ENCODE measurements at places on chromosomes 5 and 9.

- no peak for DNase-seq
Observed at GRCh38 chr5:112604732-112605630, 132.7 kb upstream of the APC start.

DNA sequence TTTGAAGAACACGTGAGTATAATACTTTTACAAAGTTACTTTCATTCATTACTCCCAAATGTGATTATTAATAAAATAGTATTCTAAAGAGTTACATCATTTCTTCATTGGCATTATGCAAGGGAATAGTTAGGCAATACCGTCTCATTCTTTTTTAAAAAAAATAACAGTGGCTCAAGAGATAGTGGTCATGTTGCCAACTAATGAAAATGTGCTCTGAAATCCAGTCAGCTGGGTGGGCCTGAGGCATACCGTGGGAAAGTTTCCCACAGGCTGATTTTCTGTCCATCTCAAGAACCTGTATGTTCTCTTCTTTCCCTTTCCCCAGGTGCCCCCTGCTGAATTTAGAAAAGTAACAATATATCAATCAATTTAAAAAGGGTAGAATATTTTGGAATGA, 40.8 kb upstream of the ROPN1L start:
- no peak for DNase-seq

GRCh38 chr9:133238851-133239532, 29.9 kb upstream of the OBP2B start:
- peak; percentile 60 for DNase-seq

GRCh38 chr5:128144491-128144890, 60.9 kb downstream of the SLC12A2 start:
- no peak for DNase-seq

DNA sequence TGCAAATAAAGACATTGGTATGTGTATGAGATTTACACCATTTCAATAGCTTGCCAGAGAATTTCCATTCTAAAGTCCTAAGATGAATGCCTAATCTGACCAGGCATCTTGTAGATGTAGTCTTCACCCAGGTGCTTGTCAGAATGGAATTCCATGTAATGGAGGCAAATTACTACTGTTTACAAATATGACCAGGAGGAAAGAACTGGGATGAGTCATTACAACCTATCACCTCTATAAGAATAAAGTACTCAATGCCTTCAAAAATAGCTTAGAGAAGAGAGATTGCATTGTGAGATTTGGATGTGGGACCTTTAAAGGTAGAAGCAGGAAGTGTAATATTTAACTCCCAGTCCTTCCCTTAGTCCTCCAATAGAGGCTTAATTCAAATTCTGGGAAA, 507.0 kb upstream of the PTGER4 start:
- no peak for DNase-seq

GRCh38 chr5:118616281-118616680, 372.1 kb downstream of the DTWD2 start:
- DNase-seq = no peak

- no peak for DNase-seq
Observed at GRCh38 chr5:143188692-143189091, 214.8 kb downstream of the NR3C1 start.

GRCh38 chr5:915946-916345, 23.3 kb downstream of the TRIP13 start:
- DNase-seq = no peak

GRCh38 chr9:76135902-76136301, 245.4 kb downstream of the PCSK5 start:
- no peak for DNase-seq

DNA sequence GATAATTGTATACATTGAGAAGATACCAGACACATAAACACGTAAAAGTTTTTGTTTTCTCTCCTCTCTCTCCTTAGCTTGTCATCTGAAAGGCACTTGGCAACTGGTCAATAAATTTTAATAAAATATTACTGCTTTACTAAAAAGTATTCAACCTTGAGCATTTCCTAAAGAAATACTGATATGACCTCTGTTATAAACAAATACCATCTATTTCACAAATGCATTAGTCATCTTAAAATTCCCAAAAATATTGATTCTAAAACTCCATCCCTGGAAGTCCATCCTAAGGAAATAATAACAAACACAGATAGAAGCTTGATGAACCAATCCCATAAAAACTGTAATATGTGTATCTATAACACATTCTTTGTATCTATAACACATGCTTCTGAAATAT, 483.2 kb downstream of the TLR4 start:
- DNase-seq = no peak

DNA sequence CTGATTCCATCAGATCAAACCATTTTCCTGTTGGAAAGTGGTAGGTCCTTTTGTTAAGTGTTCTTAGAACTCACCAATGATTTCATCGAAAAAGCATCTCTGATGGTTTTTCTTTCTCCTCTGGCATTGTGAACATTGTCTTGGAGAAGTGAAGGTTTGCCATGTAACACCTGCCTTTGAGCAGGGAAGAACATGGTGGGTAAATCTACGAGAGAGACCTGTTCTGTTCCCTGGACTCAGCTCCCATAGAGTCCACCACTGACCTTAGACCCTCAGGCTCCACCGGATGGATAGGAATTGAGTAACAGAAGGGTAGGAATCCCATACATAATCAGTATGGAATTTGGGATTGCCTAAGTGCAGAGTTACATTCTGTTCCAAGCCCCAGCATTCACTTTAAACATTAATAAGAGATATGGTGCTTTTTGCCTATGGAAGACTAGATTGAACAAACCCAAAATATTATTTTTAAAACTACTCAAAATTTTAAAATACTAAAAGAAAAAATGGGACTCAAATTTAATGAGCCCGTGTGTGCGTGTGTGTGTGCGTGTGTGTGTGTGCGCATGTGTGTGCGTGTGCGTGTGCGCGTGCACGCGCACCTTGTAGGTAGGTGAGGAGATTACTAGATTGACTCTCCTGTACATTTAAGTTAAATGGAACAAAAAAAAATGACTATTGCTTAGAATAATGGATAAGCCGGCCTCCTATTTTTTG, 92.0 kb downstream of the C9orf152 start:
- no peak for DNase-seq

DNA sequence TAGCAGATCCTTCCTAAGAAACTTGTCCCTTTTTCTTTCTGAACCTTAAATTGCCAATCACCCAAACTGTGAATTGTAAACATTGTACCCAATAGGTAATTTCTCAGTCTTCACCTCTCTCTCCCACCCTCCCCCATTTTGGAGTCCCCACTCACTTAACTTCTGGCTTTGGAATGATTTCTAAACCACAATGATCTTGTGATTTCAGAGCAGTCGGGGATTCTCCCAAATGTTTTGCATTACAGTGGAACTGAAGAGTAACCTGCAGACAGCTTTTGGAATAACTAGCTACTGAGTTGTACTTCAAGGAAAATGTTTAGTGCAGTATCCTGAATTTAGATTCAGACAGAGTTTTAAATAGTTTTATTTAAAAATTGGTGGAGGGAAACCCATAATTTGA, 19.2 kb downstream of the SLC27A6 start:
- no peak for DNase-seq

DNA sequence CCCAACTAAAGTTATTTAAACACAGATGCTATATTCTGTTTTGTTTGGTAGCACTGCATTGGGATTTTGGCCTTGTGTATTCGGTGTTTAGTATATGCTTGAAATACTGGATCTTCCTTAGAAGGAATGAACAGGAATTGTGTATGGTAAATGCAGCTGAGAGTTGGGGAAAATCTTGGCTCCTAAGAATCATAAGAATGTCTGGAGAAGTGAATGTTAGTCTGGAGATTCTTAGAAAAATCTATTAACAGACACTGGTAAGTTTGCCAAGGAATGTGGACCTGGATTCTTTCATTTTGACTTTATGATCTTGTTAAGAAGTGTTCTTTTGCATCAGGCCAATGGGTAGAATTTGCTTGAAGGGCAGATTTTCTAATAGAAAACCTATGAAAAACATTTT, 38.9 kb downstream of the SNX30 start:
- no peak for DNase-seq

DNA sequence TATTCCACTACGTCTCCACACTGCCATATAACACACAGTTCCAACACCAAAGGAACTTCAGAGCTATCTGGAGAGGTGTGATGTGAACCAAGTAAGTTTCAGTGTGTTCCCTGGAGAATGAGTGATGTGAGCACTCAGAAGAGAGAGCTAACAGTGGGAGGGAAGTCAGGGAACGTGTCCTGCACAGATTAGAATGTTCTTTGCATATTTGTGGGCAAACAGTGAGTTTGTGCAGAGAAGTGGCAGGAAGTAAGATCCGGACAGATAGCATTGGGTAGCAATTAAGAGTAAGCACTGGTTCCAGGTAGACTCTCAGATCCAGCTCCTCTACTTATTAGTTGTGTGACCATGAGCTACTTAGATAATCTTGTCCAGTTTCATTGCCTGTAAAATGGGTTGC, 206.4 kb downstream of the PDZD2 start:
- no peak for DNase-seq

- DNase-seq = no peak
Observed at GRCh38 chr5:68628082-68628814, 412.7 kb downstream of the PIK3R1 start.

DNA sequence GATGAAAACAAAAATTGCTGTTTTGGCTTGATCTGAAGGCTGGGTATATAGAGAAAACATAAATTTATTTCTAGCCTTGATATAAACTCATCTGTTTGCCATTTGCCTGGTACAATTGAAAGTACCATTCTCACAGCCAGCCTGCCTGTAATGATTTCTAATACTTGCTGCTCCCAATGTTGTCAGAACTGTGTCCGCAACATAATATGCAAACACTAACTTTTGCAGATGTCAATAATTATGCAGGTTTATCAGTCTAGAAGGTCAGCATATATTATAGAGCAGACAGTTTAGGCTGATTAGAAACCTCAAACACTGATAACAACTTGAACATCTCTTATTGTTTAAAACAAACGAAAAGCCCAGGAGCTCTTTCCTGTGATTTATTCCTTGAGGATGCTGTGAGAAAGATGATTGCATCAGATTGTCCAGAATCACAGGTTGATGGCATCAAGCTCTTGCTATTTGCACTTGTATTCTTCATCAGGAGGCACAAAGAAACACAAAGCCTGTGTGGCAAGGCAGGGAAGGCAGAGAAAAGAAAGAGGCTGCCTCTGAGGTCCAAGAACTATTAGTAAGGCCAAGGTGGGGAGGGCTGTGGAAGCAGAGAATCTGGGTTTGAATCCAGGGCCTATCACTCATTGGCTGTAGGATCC, 21.4 kb upstream of the HMHB1 start:
- DNase-seq = no peak

- no peak for DNase-seq
Observed at GRCh38 chr9:105978336-105978735, 284.0 kb downstream of the TMEM38B start.

GRCh38 chr9:134589748-134590147, 51.9 kb upstream of the COL5A1 start:
- DNase-seq = no peak

GRCh38 chr9:93520523-93520922, 55.9 kb upstream of the PHF2 start:
- DNase-seq = no peak

DNA sequence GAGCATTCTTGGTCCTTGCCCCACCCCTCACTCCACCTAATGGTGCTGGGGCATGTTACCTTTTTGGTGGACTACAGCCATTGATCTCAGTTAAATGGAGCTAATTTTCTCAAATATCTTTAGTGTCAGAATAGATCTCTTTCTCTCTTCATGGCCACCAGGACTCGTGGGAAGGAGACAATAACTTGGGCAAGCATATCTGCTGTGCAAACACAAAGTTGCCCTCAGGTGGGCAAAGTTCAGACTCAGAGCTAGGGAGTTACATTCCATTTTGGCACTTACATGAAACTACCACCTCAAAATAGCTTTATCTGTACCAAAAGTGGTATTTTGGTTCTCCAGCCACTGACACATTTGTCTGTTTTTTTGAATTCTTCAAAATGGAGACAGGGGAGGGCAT, 671.9 kb upstream of the KLF4 start:
- DNase-seq = no peak

GRCh38 chr5:142838845-142839244, 68.7 kb downstream of the ARHGAP26 start:
- no peak for DNase-seq

GRCh38 chr9:117412006-117412715, 2.7 kb downstream of the ASTN2 start:
- DNase-seq = peak; percentile 52

DNA sequence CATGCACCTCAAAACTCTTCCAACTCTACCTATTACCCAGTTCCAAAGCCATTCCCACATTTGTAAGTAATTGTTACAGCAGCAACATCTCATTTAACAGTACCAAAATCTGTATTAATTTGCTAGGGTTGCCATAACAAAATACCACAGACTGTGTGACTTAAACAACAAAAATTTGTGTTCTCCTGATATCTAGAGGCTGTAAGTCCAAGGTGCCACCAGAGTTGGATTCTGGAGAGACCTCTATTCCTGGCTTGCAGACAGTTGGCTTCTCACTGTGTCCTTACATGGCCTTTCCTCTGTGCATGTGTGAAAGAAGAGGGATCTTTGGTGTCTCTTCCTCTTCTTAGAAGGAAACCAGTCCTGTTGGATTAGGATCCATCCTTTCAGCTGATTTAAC, 203.8 kb upstream of the PIK3R1 start:
- no peak for DNase-seq

All from D721Med (cell line).